ENCODE measurements at places on chromosomes 5 and 9.

DNA sequence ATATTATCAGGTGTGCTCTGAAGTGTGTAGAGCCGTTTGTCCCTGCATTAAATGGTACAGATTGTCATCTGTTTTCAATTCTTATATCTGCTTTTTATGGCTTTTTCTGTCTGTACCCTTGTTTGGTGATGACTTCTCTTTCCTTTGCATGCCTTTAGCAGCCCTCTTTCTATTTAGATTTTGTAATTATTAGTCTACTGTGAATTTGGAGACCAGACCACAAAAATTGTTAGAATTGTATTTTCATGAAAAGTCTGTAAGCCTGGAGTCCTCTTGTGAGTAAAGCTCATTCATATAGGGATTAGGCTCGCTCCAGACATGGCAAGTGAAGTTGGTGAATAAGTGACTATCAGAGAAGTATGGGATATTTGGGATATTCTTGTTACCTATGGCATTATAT lies 41.7 kb downstream of the NFX1 start:
- no peak for DNase-seq

DNA sequence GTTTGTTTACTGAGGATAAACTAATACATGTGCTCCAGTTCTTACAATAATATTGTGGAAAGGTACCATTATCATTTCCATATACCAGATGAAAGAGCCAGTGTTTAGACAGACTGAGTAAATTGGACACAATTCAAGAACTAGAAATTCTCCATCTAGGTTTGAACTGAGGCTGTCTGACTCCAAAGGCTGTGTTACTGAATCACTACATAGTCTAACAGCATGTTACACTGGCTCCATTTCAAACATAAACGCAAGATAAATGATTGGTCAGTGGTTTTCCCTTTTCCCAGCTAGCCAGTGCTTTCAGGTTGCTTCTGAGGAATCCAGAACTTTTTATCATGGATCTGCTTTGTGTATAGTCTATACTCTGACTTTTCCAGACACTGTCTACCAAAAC lies 8.1 kb downstream of the SPDL1 start:
- no peak for DNase-seq

DNA sequence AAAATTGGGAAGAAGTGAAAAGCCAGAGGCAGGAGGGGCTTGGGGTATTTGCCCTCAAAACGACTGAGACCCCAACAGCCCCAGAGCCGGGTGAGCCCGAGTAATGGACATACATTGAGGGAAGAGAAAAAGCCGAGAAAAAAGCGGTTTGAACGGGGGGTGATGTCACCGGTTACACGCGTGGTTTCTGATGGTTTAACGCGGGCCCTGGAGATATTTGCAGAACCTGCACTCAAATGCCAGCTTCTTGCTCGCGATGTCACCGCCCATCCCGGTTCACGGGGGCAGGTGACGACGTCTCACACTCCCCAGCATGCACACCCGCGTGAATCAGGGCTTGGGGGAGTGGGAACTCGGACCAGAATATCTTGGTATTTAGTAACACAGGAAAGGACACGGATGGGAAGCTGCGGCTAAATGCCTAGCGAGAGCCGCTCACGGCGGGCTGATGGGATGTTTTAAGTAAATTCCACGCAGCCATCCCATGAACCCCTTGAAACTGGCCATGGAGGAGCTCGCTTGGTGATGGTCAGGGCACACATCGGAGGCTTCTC lies 102.0 kb upstream of the RAPGEF1 start:
- DNase-seq: no peak

DNA sequence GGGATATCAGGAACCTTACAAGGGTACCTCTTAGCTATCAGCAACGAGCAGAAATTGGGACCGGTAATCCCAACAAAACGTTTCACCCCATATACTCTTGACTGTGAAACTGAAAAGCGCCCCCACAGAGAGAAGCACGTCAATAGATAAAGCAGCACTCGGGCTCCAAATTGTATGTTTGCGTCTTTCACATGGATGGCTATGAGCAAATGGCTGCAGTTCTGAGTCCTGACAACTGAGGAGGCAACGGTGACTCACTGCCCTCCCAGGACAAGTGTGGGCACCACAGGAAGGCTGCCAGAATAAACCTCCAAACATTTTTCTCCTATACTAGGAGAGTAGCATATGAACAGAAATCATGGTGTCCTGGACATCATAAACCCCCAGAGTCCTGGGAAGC lies 36.6 kb downstream of the SEMA4D start:
- no peak for DNase-seq

- DNase-seq: no peak
Observed at GRCh38 chr5:133750856-133751255, 138.5 kb upstream of the FSTL4 start.

DNA sequence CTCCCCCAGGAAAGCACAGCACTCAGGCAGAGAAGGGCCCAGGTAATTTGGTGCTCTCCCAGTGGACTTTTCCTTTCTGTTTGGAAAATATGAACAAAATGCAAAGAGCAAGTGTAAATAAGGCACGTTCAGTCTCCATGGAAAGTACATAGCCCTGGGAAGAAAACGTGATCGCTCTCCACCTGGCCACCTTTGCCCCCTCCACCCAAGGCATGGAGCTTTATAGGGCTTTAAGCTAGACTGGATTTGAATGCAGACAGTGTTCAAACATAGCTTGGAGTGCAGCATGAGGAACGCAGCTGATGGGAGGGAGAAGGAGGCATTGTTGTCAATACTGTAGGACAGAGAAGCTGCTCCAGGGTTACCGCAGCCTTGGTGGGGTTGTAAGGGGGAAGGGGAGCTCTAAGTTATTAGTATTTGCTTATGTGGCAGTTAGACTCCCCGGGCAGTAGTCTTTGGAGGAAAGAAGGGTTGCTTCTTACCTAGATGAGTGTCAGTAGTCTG lies 500.2 kb downstream of the SPOCK1 start:
- no peak for DNase-seq

- DNase-seq: no peak
Observed at GRCh38 chr9:94829380-94830070, 103.0 kb downstream of the AOPEP start.

GRCh38 chr5:43315682-43316081 lies 2.5 kb upstream of the HMGCS1 start:
- no peak for DNase-seq

DNA sequence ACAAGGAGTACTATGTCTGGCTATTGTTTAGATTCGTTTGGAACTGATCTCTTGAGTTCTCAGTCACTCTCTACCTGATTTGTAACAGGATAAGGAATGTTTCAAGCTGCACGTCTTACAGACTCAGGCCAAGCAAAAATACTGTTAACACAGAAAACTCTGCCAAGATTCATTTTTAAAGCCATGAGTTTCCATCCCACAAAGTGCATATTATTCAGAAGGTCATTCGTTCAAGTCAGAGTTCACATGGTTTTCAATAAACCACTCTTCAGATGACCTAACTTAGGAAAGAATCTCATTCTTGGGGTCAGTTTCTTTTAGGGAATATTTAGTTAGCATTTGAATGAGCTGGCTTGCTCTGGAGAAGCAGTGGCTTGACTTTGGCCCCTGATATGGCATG lies 49.3 kb downstream of the F2R start:
- DNase-seq: no peak

DNA sequence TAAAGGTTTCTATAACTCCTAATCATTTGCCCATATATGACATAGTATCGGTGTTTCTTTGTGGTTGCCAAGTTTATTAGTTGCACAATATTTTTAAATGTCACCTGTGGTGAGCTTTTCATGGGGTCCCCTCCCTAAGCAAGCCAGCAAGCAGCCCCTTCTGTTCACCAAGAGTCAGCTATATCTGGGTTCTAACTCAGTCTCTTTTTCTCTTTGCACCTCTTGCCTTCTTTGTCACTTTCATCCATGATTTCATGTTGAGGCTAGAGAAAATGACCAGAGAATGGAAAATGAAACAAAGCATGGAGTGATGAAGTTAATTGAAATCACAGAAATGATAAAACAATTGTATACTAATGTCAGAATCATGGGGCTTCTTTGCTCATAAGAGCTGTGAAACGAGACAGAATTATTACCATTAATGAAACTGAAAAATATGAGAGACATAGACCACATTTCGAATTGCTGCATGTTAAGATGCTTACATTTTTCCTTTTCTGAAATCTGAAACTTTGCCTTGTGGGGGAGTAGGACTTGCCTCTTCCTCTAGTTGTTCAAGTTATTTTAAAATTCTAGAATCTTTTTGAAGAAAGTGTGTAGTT lies 75.7 kb downstream of the CAMK4 start:
- DNase-seq: no peak

GRCh38 chr5:43560128-43560527 lies 3.3 kb upstream of the PAIP1 start:
- no peak for DNase-seq

DNA sequence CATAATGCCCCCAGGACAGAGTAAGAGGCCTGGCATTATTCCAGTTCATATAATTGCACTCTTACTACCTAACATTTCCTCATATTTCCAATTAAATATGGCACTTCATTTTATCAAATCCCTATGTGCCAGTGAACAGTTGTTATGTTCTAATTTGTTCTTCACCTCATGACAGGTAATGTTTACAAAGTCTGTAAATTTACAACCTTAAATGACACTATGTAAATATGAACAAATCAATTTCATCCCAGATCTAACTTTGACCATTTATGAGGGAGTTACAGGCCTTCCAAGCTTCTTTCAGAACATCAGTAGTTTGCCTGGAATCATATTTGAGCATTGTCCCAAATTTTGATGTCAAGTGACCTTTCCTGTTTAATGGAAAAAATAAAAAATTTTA lies 592.6 kb upstream of the CDH6 start:
- no peak for DNase-seq

GRCh38 chr5:158874792-158875191 lies 224.9 kb downstream of the EBF1 start:
- DNase-seq: no peak

GRCh38 chr9:99345942-99346341 lies 123.9 kb downstream of the SEC61B start:
- DNase-seq: no peak

DNA sequence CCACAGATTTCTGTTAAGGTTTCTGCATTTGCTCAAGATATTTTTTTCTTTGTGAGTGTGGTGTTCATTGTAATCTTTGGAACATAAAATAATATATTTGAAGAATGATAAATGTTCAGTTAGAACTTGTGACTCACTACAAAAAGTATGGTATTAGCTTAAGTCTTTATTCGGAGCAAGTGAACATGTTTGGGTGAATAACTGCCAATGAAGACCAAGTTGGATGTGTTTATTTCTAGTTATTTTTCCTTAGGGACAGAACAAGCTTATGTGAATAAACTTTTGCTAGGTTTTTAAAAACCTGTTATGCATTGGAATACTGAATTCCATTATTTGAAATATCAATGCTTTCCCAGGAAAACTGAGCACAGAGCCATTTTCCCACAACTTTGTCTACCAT lies 418.6 kb downstream of the SLCO4C1 start:
- no peak for DNase-seq

DNA sequence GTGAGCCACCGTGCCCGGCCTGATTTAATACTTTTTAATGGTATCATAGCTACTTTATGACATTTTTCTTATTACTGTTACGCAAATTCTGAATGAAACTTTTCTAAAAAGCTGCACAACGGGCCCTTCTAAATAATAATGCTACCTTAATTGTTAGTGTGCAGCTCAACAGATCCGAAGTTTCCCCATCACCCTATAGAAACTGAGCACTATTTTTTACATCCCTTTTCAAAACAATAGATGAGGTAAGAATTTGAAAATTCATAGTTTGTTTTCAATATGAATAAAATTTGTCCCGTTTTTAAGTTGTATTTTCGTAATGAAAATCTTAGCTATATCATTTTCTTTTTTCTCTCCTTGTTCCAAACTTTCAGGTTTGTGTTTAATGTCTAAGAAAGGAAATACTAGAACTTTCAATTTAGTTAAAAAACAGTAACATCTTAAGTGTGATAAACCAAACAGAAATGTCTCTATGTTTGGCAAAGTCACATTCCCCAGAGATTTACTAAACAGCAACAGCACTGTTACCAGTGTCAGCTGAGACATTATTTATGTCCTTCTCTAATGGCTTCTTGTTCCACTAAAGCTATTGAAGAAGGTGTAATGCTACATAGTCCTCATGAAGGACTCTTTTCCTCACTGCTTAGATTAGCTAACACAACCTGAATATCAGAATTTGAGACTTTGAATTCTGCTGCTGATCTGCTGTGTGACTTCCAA lies 22.9 kb downstream of the KIF2A start:
- DNase-seq: no peak

DNA sequence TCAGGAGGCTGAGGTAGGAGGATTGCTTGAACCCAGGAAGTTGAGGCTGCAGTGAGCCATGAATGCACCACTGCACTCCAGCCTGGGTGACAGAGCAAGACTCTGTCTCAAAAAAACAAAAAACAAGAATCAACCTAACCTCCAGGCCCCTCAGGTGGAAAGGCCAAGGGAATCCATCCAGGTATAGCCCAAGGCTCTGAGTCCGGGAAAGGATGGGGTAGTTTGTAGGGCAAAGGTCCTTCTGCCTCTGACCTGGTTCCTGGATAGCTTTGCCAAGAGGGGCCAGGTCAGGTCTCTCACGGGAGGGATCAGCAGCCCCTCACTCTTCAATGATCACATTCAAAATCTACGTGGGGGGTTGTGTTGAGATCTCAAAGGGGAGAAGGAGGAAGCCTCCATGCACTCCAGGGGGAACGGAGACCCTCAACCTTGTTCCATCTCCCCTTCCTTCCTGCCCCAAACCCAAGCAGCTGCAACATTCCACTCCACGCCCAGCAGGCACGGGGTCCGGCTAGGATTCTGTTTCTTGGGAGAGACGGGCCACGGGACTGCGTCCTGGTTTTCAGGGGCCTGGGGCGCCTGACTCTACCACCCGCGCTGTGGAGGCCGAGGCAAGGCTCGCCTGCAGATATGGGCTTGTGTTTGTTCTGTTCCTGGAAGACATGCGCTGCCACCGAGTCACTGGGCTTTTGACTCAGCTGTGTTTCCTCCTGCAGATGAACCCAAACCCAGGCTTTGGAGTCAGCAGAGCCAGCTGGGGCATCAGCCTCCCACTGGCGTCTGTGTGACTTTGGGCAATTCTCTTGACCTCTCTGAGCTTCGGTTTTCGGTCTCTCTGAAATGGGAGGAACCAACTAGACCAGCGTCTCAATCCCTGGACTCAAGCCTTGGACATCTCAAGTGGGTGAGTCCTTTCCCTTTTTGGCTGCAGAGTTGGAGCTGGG lies 35.5 kb downstream of the PLPP7 start:
- no peak for DNase-seq

- no peak for DNase-seq
Observed at GRCh38 chr5:82911910-82912309, 165.3 kb downstream of the TMEM167A start.

DNA sequence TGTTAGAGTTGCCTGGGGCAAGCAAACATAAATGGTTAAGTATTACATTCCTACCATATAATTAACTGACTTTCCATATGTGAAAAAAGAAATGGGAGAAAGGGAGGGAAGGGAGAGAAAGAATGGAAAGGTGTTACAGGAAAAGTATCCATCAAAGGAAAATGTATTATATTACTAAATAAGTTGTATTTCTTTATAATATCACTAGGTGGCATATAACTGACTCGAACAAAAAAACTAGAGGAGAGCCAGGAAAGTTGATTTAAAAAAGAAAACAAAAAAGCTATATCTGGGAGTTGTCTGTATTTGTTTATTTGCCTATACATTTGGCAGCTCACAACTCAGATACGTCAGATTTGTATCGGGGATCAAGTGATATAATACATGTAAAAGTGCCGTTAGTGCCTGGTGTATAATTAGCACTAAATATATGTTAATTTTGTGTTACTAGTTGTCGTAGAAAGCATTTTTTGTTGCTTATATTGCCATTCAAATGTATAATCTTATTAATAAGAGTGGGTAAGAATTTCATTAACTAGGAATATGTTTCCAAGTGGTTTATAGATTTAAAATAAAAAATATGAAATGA lies 59.6 kb upstream of the ADAMTS19 start:
- DNase-seq: no peak

GRCh38 chr9:134682651-134683364 lies 41.2 kb downstream of the COL5A1 start:
- no peak for DNase-seq
